NCI-H526 (cell line): ENCODE measurements at places on chromosomes 5 and 9.

DNA sequence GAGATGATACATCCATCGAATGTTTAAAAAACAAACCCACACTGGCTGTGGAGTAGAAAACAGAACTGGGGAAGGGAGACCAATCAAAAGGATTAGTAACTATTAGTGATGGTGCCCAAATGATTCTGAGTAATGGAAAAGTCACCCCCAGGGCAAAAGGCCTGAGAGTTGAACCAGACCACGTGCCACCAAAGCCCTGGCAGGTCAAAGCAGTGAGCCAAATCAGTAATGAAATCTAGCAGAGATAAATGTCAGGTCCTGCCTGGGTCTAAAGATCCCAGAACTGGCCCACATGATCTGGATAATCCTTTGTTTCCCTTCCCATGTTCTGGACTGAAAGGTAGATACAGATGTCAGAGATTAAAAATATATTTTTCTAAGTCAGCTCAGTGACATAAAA, 9.4 kb downstream of the OTULINL start:
- DNase-seq = no peak

DNA sequence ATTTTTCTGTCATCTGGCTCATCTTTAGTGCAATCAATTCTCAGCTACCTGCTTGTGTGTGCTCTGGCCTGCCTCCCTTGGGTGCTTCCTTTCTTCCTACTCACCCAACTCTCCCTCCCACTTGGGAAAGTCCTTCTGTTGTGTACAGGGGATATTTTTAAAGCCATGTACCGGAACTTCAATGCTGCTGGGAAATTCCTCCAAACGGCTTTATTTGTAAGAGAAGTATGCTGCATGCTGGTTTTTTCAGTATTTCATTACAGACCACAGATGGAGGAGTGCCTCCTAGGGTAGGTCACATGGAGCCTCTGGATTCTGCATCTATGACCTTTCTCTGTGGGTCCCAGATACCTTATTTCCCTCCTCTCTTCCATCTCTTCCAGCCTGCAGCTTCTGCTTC, 5.4 kb upstream of the HMHB1 start:
- DNase-seq = no peak

DNA sequence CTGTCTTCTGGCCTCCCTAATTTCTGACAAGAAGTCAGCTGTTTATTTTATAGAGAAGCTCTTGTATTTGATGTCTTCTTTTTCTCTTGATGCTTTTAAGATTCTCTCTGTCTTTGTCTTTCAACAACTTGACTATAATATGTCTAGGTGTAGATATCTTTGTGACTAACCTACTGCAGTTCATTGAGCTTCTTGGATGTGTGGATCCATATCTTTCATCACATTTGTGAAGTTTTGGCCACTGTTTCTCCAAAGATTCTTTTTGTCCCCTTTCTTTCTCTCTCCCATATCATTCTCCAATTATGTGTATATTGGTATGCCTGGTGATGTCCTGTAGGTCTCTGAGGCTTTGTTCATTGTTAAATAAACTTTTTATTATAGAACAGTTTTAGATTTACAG, 16.7 kb downstream of the SPEF2 start:
- no peak for DNase-seq

GRCh38 chr9:24351973-24352372, 193.7 kb downstream of the IZUMO3 start:
- DNase-seq = no peak

DNA sequence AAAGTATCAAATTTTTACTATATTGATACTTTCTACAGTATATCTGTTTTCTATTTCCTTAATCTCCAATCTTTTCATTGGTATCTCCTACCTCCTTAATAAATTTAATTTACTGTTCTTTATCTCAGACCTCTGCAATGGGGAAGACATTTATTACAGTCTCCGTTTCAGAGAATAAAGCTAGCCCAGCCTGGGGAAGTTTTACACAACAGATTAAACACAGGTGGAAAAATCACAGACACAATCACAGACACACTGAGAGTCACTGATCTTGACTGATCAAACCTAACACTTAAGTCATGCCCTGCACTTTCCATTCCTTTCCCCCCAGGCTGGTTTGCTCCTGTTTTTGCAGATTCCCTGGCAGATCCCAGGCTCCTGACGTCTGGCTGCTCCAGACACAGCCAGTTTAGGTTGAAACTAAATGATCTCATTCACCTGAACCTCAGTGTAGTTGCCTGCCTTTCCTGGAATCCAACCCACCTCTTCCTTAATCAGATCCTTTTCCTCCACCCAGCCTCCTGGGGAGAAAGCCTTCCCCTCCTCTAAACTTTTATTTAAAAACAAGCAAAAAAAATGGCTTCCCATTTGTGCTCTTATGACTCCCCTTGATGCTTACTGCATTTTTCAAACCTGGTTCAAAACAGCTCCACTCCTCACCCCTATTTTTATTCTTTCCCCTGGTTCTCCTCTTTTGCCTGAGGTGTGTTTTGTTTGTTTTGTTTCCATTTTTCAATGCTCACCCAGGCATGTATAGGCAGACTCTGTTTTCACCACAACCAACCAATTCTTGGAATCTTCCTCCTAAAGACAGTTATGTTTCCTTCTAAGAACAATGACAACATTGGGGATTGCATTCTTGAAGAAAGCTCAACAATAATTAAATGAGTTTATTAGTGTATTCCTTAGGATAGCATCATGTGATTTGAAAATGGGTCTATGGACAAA, 29.5 kb upstream of the OSMR start:
- DNase-seq = no peak

DNA sequence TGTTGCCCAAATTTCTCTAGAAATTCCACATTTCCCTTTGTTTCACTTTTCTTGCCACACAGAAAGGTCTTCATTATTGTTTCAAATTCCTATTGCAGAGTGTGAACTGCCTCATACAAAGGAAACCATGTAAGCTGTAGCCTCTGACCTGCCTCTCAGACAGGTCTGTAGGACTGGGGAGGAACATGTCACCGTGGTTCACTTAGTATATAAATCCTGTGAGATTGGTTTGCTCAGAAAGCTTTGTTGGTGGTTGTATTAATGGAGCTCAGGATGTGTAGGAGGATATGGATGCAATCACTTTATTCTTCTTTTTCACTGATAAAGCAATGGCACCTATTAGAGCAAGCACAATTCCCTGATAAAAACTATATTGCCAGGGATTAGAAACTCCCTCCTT, 4.2 kb downstream of the SGCD start:
- no peak for DNase-seq

DNA sequence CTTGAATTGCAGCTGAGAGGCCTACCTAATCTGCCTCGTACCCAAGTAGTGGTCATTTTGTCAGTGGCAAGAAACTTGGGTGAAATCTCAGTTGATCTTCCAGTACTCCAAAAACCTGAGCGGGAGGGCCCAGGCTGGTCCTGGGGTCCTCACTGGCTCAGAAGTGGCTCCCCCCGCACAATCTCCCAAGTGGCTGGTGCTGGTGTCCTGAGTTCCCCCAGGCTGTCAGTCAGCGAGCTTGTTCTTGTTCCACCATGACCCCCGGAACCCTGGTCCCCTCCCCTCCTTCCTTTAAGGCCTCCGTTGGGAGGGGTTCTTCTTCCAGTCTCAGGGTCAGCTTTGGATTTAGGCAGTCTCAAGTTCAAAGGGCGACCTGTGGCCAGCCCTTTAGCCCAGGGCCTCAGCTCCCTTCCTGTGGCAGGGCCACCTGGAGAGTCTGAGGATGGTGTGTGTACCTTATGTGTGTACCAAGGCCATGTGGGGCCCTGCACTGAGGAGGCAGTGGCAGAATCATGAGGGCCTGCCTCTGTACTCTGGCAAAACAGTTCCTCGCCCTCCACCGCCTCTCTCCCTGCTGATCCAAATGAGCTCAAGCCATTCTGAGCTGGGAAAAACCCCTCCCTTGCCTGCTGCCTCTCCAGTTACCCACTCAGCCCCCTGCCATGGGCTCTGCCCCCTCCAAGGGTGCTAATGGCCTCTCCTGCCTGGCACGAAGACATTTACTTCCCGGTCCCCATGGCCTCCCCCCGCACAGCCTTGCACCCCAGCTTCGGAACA, 4.5 kb upstream of the DBN1 start:
- no peak for DNase-seq

- DNase-seq = peak; percentile 8
Measured at GRCh38 chr5:155147222-155147621, 133.7 kb downstream of the KIF4B start.
